A673 (cell line): ENCODE measurements at places on chromosomes 16 and 17.

- no peak overlapping the region for H3K4me3 ChIP-seq
- DNase-seq, result no peak
- no peaks in the 10 kb centered on the region for H3K4me1 ChIP-seq
- no peaks in the 10 kb centered on the region for H3K27me3 ChIP-seq
Observed at GRCh38 chr16:54437921-54438320, 151.3 kb upstream of the IRX3 start.

- H3K27ac ChIP-seq, result no peak overlapping the region
- DNase-seq, result no peak
- H3K36me3 ChIP-seq, result no peaks in the 10 kb centered on the region
- no peaks in the 10 kb centered on the region for H3K27me3 ChIP-seq
- H3K4me1 ChIP-seq, result peaks cover 10% of the 10 kb centered on the region
Observed at GRCh38 chr17:46125831-46126230, 67.4 kb downstream of the KANSL1 start.

- no peak overlapping the region for H3K27ac ChIP-seq
- peak; percentile 40 for DNase-seq
- H3K4me1 ChIP-seq, result peaks cover 17% of the 10 kb centered on the region
- H3K4me3 ChIP-seq, result no peak overlapping the region
Observed at GRCh38 chr17:67435122-67435521, 58.0 kb downstream of the PITPNC1 start.

DNA sequence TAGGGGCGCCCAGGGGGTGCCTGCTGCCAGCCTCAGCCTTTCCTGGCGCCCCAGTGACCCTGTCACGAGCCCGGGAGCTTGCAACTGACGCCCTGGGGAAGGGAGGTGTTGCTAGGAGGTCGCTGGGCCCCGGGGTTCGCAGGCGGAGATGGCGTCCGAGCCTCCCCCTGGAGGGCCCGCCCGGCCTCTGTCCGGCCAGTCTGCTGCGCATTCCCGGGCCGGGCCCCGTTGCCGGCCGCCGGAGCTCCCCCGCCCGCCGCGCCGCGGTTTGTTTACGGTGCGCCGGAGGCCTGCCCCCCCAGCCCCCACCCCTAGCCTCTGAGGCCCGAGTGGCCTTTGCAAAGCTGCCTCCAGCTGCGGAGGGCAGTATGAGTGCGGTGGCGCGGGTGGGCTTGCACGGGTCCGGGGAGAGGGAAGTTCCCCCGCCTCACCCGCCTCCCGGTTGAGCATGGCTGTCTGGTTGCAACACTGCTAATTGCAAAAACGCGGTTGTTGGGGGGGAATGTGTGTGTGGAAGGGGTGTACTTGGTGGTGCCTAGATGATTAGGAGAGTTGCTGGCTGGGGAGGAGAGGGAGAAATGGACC, 514 bp downstream of the THRA start:
- no peaks in the 10 kb centered on the region for H3K27me3 ChIP-seq
- H3K27ac ChIP-seq, result peak overlapping the region; percentile 74
- H3K4me3 ChIP-seq, result peak overlapping the region; percentile 80
- peaks cover 12% of the 10 kb centered on the region for H3K4me1 ChIP-seq

DNA sequence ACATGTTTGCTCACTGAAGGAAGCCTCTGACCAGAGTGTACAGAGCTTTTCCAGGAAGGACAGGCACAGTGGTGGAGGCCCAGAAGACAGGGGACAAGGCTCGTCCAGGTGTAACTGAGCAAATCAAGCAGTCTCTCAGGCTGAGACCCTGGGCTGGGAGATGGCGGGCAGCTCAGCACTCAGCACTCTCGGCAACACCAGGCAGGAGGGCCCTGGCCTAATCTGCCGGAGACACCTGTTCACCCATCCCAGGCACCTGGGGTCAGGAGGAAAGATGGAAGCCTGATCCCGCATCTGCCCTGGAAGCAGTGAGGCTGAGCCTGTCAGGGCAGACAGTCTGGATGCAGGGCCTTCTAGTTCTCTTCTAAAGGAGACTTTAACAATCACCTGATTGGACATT, 4.8 kb downstream of the RASL10B start:
- H3K27ac ChIP-seq, result no peak overlapping the region
- no peaks in the 10 kb centered on the region for H3K36me3 ChIP-seq
- no peaks in the 10 kb centered on the region for H3K27me3 ChIP-seq
- no peak overlapping the region for H3K4me3 ChIP-seq

- no peak for DNase-seq
- H3K4me1 ChIP-seq, result no peaks in the 10 kb centered on the region
- no peaks in the 10 kb centered on the region for H3K27me3 ChIP-seq
- H3K27ac ChIP-seq, result peak overlapping the region; percentile 81
- H3K36me3 ChIP-seq, result no peaks in the 10 kb centered on the region
Observed at GRCh38 chr16:67482233-67482924, 968 bp downstream of the AGRP start.

GRCh38 chr17:17079761-17080160, 37.5 kb downstream of the MPRIP start:
- H3K27me3 ChIP-seq, result no peaks in the 10 kb centered on the region
- no peak for DNase-seq
- H3K4me3 ChIP-seq, result no peak overlapping the region

- H3K4me1 ChIP-seq, result peaks cover 17% of the 10 kb centered on the region
- H3K36me3 ChIP-seq, result no peaks in the 10 kb centered on the region
- H3K4me3 ChIP-seq, result peak overlapping the region; percentile 87
- peak; percentile 53 for DNase-seq
- peak overlapping the region; percentile 64 for H3K27ac ChIP-seq
- H3K27me3 ChIP-seq, result no peaks in the 10 kb centered on the region
Observed at GRCh38 chr17:28372203-28372944, 880 bp downstream of the SARM1 start.

DNA sequence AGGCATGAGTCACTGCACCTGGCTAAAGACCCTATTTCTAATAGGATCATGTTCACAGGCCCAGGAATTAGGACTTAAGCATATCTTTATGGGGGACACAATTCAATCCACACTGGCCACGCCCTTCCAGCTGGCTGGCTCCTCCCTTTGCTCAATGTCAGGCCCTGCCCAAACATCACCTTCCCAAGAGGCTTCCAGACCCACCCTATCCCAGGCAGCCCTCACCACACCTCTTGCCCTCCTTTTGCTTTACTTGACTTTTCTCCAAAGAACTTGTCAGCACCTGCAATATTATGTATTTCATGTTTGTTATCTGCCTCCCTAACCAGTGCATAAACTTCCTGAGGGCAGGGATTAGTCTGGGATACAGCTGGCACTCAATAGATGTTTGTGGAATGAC, 109.6 kb upstream of the CDH5 start:
- DNase-seq, result no peak
- H3K4me1 ChIP-seq, result no peaks in the 10 kb centered on the region
- H3K27me3 ChIP-seq, result no peaks in the 10 kb centered on the region
- no peaks in the 10 kb centered on the region for H3K36me3 ChIP-seq

DNA sequence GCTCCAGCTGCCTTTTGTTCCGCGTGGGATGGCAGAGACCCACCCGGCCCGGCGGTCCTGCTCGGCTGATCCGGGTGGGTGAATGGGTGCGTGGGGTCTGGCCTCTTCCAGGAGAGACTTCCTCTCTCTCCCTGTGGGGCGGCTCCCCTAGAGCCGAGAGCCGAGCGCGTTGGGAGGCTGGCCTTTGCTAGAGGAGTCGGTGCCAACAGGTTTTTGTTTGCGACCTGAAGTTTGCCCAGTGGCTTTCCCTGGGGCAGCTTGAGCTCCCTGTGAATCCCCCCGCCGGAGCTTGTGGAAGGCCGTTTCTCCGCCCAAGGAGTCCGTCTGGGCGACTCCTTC, 970 bp downstream of the EPN2 start:
- H3K4me3 ChIP-seq, result peak overlapping the region; percentile 94
- no peaks in the 10 kb centered on the region for H3K36me3 ChIP-seq
- H3K4me1 ChIP-seq, result peaks cover 4% of the 10 kb centered on the region
- H3K27ac ChIP-seq, result peak overlapping the region; percentile 80
